ENCODE measurements at places on chromosomes 11 and 22.

DNA sequence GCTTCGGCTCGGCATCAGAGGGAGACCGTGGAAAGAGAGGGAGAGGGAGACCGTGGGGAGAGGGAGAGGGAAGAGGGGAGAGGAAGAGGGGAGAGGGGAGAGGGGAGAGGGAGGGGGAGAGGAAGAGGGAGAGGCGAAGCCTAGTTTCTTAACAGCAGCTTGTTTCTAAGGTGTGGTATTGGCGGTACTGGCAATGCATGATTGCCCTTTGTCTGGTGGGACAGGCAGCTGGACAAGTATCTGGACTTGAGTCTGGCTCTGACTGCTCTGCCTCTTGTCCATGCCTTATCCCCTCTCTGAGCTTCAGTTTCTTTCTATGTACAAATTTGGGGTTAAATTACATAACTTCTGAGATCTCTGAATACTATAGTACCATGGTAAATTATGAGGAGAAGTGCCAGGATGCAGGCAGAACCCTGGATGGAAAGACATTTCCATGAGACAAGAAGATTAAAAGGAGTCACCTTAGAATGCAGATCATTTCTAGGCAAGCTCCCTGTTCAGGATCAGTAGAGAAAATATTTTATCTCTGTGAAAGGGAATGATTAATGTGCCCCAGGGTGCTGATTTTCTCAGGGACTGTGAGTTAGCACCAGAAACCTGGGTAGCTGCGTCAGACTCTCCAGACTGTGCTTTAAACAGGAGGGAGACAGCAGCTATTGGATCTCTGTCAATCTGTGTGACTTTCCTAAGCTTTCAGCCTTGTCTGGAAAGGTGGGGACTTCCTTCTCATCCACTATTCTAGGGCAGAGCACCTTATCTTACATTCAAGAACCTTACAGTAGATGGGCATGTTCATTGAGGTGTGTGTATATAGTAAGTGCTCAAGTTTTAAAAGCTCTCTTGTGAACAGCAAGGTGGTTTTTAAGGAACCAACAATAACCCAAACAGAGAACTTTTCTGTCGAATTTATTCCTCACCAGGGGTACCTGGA, 31.9 kb upstream of the CCDC90B start:
- DNase-seq: no peak

GRCh38 chr11:32137263-32137662, 46.4 kb downstream of the RCN1 start:
- no peak for DNase-seq

GRCh38 chr11:70616938-70617654, 218.8 kb downstream of the CTTN start:
- no peak for DNase-seq

DNA sequence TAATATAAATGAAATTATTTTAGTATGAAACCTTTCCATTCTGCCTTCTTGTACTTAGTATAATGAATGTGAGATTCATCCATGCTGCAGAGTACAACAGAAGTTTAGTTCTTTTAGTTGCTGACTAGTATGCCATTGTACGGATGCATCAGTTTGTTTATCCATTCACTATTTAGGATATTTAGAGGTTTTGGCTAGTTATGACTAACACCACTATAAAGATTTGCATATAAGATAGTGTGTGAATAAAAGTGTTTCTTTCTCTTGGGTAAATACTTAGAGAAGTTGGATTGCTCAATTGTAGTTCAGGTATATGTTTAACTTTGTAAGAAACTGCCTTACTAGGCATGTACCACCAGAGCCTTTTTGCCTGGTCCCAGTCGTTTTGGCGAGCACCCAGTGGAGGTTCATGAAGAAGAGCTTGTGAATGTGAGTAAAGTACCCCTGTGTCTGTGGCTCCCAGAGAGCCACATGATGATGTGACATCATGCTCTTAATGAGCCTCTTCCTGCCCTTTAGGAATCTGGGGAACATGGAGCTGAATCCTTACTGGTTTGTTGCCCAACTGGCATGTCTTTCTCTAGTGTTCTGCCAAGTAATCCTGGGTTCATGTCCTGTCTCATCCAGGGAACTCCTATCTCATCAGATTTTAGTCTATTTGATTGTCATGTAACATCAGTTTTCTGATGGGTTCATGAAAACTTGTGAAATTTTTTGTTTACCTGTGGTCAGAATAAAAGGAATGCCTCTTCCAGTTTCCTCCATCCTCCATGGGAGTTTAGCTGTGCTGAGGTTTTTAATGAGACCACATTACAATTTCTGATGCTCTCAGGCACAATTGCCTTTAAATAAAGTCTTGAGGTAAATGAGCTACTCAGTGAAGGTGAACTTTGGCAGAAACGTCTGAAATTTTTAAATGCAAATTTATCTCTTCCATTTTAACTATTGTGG, 234.8 kb downstream of the CASP12 start:
- no peak for DNase-seq

- DNase-seq: no peak
Measured at GRCh38 chr22:26709617-26710390, 52.4 kb downstream of the MIAT start.

- DNase-seq: no peak
Measured at GRCh38 chr11:131734871-131735270, 364.5 kb downstream of the NTM start.

GRCh38 chr11:112856591-112856990, 104.6 kb upstream of the NCAM1 start:
- DNase-seq: no peak

DNA sequence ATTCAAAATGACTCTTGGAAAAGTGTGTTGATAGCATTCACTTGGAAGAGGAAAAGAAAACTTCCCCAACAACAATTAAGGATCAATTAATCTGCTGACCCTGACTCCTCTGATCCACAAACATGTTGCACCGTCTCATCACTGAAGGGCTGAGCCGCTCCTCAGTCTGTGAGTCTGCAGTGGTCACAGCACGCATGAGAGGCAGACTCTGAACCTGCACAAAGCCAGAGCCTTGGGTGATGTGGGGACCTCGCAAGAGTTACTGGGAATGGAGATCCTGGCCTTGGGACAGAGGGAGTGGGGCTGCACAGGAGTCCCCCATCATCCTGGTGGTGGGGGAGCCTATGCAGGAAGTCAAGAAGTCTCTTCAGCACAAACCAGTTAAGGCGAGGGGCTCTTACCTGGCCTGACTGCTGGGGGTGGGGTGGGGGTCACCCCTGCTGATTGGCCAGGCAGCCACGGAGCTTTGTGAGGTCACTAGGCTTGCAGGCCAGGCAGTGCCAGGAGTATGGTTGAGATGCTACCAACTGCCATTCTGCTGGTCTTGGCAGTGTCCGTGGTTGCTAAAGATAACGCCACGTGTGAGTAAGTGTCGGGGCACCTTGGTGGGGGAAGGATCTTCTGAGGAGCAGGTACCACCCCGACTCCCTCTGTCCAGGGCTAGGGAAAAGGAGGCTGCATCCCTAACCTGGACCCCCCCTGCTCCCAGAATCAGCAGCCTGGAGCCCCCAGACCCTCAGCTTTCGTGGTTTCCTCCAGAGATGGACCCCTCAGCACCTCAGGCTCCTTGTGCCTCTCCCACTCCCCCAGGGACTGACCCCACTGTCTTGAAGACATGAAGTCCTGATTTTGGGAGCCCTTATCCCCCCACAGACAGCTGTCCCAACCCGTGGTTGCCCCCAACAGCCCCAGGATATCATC, at the start of gene ACR:
Gene ACR, plus strand, starts transcription at position 477 of the 921 bp plus-strand sequence. Its CDS starts 32 bp downstream, at position 509.
- DNase-seq: no peak

DNA sequence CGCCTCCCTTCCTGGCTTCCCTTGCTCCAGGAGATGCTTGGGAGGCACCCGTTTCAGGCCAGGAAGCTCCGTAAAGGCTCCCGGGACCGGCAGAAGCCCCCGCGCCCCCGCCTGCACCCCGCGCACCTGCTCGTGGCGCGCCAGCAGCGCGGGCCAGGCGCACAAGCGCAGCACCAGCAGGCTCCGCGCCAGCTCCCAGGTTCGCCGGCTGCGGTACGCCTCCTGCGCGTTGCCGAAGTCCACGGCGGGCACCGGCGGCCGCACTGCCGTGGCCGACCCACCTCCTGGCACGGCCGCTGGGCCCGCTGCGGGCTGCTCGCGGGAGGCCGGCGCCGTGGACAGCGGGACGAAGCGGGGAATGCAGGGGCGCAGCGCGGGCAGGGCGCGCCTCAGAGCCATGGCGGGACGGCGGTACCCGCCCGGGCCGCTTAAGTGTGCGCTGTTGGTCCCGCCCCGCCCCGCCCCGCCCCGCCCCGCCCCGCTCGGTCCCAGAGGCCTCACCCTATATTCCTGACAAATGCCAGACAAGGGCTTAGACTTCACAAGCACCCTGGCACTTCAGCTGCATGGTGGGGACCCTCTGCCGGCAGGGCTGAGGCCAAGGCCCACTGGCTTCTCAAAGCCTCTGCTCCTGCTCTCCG, at the start of gene PRODH:
Gene PRODH, minus strand, starts transcription at position 405 of the 641 bp plus-strand sequence. Its CDS starts 6 bp downstream, at position 399.
- DNase-seq: no peak

DNA sequence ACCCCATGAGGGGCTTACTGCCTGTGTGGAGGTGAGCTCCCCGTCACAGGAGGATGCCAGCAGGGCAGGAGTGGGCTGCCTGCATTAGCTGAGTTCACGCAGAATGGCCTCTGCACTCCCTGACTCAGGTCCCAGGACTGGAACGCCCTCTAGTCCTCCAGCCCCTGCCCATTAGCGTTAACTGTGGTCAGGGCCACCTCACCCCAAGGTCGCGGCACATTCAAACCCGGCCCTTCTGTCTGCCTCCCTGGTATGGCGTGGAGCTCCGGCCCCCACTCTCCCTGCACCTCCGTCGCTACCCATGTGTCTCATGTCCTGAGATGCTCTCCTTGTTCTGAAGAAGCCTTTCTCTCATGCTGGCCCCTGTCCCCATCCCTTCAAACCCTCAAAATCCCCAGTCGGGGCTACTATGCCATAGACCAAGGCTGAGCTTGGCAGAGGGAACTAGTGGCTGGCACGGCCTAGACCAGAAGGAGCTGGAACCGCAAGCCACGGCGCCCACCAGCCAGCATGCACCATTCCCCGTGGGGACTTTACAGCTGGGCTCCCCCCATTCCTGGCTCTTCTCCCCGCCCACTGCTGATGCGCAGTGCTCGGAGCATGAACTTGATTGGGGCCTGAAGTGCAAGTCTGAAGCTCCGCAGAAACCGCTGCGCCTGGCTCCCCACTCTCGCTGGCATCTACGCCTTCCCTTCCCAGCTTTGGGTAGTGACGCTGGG, 79.5 kb upstream of the RTL6 start:
- no peak for DNase-seq

DNA sequence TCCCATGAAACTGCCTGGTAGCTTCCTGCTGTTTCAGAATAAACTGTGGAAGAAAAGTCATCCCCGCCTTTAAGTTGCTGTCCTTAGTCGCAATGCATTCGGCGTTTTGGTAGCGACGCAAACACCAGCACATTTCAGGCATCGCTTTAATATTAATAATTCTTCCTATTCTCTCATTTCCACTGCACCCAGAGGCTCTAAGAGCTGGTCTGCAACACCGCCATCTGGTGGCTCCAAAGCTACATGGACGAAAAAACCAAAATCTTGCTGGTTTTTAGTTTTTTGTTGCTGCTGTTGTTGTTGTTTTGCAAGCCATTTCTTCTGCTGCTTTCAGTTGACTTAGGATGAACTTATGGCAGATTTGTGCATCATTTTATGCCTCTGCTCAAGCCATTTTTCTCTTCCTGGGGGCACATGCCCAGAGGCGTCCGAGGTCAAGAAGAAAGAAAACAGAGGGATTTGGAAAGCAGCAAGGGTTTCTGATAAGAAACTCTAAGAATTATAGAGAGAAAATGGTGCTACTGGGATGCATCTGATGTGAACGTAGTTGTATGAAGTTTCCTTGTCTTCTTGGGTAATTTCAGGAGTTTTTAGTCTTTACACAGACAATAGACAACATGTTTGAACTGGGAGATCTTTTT, 345.4 kb upstream of the KIRREL3 start:
- no peak for DNase-seq

GRCh38 chr11:70381872-70382861, 16.2 kb upstream of the CTTN start:
- DNase-seq: no peak

- DNase-seq: no peak
Measured at GRCh38 chr11:41254966-41255365, 204.5 kb downstream of the LRRC4C start.

DNA sequence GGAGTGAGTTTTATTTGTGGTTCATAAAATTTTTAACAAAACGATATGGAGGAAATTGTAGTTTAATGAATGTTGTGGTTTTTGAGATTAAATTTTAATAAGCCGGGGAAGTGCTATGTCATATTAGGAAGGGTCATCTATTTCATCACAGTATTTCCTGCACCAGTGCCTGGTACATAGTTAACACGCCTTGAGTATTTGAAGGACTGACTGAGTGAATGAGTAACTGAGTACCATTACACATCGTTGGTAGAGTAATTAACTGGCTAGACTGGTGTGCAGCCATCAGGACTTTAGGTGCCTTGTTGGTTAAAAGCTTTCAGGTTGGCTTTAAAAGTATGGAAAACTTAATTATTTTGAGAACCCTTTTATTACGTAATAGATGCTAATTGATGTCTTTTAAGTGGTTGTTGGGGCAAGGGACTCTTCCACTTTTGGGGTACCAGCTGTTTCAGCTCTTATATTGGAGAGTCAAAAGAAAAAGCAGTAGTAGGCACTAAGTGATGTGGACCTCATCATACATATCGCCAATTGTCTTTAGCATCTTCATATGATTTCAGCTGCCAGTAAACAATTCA, 101.8 kb downstream of the DDX10 start:
- DNase-seq: no peak

- no peak for DNase-seq
Measured at GRCh38 chr11:64003807-64004589, 17.8 kb downstream of the OTUB1 start.
